Sigmoid colon (tissue), 7 donors: ENCODE measurements at places on chromosomes 11 and 22. TPM values are rescaled to one million over a fixed set of nuclear protein-coding genes. Genes with fewer than 3 reads are reported as not detected.
A peak's percentile ranks its signal among the peaks of the same experiment; 100 is the strongest.

SOX6 gene
- 5.0 TPM for total RNA-seq

CD6 gene
- 1.2 TPM for total RNA-seq

CADM1 gene
- total RNA-seq: 24.4 TPM

SPCS2 gene
- 31.9 TPM for total RNA-seq

- no peak overlapping the region for H3K4me3 ChIP-seq
- DNase-seq: no peak
- H3K27me3 ChIP-seq: no peaks in the 10 kb centered on the region
- no peak overlapping the region for H3K27ac ChIP-seq
Measured at GRCh38 chr11:117690484-117691217, 106.4 kb downstream of the DSCAML1 start.

- peaks cover 9% of the 10 kb centered on the region for H3K4me1 ChIP-seq
- no peak for DNase-seq
- H3K27ac ChIP-seq: no peak overlapping the region
- no peaks in the 10 kb centered on the region for H3K27me3 ChIP-seq
- H3K36me3 ChIP-seq: no peaks in the 10 kb centered on the region
- H3K4me3 ChIP-seq: no peak overlapping the region
Measured at GRCh38 chr11:119694334-119694733, 34.7 kb downstream of the NECTIN1 start.

SLC22A6 gene
- not detected for total RNA-seq

GRCh38 chr11:125111001-125111342, 454 bp downstream of the TMEM218 start:
- H3K27me3 ChIP-seq: no peaks in the 10 kb centered on the region
- DNase-seq: no peak
- H3K27ac ChIP-seq: peak overlapping the region; percentile 85
- peaks cover 9% of the 10 kb centered on the region for H3K4me1 ChIP-seq
- peak overlapping the region; percentile 71 for H3K4me3 ChIP-seq
- no peaks in the 10 kb centered on the region for H3K36me3 ChIP-seq

- peaks cover 8% of the 10 kb centered on the region for H3K4me1 ChIP-seq
- H3K4me3 ChIP-seq: no peak overlapping the region
- no peak overlapping the region for H3K27ac ChIP-seq
- no peaks in the 10 kb centered on the region for H3K36me3 ChIP-seq
Measured at GRCh38 chr11:87281496-87281895, 243.8 kb downstream of the TMEM135 start.

DNA sequence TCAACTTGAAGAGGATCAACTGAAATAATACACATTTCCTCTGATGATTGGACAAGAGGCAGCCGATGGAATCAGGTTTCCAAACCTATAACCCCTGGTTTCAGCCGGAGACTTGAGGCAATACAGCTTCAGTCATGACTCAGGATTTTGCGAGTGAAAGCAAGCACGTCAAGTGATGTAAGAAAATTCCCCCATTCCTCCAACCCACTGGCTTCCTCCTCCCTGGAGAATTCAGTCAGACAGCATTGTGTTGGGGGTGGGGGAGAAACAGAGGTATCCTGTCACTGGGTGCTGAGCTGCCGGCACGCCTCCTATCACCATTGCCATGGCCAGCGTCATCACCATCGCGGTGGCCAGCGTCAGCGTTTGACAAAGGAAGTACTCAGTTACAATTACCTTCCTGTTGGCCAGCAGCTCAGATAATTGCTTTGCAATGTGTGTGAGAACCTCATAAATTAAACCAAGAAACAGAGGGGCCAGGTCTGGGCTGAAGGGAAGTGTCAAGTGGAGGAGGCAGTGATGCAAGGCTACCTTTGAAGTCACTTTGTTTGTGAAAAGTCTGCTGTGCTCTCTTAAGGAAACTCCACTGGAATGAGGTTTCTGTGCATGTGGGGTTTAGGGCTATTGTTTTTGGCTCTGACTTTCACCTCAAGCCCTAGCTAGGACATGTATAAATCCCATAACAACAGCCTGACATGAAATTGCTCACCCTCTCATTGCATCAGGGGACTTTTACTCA, 50.2 kb downstream of the LIF start:
- H3K27me3 ChIP-seq: no peaks in the 10 kb centered on the region
- H3K27ac ChIP-seq: peak overlapping the region; percentile 69

PRR33 gene
- not detected for total RNA-seq
